ENCODE measurements at places on chromosomes 11 and 22. TPM values are rescaled to one million over a fixed set of nuclear protein-coding genes. Genes with fewer than 3 reads are reported as not detected.

The EIF4ENIF1 gene
- total RNA-seq = 27.3 TPM

The MICAL2 gene
- total RNA-seq = 268 TPM

The ZFTA gene
- 4.5 TPM for total RNA-seq

DNA sequence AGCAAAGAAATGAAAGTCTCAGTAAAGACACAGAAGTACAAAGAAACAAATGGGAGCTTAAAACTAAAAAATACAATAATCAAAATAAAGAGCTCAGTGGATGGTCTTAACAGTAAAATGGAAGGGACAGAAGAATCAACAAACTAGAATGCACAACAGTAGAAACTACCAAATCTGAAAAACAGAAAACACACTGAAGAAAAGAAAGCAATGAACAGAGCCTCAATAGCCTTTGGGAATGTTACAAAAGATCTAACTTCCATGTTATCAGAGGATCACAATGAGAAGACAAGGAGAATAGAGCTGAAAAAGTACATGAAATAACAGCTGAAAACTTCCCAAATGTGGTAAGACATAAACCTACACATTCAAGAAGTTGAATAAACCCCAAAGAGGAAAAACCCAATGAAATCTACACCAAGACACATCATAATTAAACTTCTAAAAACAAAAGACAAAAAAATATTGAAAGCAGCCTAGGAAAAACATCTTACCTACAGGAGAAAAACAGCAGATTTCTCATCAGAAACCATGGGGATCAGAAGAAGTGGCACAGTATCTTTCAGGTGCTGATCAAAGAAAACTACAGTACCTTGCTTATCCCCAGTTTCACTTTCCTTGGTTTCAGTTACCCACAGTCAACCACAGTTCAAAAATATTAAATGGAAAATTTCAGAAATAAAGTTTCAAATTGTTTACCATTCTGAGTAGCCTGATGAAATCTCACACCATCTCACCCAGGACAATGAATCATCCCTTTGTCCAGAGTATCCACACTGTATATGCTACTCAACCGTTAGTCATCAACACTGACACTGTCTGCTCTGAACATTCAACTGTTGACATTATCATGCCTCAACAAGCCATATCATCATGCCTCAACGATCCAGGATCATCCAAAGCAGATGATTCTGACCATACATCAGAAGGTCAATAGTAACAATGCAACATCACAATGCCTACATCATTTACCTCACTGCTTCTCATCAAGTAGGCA lies 22.2 kb downstream of the RRAS2 start:
- no peak for DNase-seq

- no peak for DNase-seq
Observed at GRCh38 chr11:31480930-31481329, 28.5 kb downstream of the IMMP1L start.

GRCh38 chr22:32612834-32613233 lies 138.2 kb downstream of the FBXO7 start:
- no peak for DNase-seq

GRCh38 chr11:65898656-65899355 lies 1.4 kb downstream of the FOSL1 start:
- no peak for DNase-seq

GRCh38 chr11:23859087-23859486 lies 637.8 kb upstream of the LUZP2 start:
- DNase-seq = no peak

DNA sequence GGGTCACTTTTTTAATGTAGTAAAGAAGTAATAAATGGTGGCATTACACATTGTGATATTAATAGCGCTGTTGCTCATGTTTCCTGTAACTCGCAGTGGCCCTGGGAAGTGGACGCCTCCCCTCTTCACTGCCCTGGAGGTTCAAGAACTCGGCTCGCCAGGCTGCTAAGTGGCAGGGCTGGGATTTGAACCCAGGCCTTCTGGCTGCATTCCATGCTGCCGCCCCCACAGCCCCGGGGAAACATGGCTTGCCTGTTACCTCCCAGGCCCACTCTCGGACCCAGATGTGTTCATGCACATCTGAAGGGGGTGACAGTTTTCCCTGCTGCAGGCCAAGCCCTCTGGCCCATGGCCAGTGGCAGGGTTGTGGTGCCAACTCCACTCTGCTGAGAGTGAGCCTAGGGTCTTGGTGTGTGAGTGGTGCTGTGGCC lies 25.0 kb upstream of the MGAT3 start:
- DNase-seq = no peak

DNA sequence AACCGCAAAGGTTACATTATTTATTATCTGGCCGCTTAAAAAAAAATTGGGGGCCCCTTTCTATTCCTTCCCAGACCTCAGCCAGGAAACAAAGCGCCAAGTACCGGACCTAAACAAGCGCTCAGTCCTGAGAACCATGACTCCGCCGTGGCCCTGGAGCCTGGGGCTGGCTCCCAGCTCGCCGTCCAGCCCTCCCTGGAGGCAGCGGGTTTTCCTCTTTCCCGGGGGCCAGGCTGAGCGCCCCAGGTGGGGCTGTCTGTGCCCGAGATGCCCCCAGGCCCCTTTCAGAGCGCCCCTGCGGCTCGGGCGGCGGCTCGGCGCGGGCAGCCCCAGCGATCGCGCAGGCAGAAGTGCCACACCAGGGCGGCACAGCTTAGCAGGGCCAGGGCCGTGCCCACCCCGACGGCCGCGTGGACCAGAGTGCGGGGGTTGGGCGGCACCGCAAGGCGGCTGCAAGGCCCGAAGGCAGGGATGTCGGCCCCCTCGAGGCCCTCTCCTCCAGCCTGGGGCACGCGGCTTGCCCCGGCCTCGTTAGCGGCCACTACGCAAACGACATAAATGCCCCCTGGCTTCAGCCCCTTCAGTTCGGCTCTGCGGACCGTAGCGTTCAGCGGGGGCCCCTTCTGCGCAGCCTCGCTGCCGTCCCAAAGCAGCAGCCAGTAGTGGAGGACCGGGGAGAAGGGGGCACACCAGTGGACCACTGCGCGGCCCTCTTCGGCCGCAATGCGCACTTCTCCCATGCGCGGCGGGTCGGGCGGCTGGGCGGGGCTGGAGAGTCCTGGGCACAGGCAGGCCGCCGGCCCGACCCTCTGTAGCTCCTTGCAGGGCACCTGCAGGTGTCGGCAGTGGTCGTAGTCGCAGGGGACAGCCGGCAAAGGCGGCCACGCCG lies 1.6 kb downstream of the LRRN4CL start:
- no peak for DNase-seq

DNA sequence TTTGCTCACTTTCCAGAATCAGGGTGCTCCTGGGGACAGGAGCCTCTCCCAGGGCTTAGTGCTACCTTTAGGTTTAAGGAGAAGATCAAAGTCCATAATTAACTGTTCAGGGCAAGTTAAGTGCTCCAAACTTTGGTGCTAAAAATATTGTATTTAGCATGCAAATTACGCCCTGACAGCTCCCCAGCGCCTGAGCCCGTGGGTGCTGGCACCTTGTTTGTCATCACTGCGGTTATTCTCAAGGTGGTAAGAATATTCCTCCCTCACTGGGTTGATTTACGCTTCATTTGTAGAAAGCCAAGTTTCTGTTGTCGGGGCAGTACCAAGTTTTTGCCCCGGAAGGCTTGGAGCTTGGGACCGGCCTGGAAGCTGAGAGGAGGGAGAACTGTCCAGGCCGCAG lies 21.3 kb downstream of the ANKK1 start:
- DNase-seq = no peak

GRCh38 chr11:96464700-96465307 lies 75.0 kb downstream of the JRKL start:
- no peak for DNase-seq

- DNase-seq = no peak
Observed at GRCh38 chr11:50037251-50037650, 4.6 kb downstream of the OR4C45 start.

DNA sequence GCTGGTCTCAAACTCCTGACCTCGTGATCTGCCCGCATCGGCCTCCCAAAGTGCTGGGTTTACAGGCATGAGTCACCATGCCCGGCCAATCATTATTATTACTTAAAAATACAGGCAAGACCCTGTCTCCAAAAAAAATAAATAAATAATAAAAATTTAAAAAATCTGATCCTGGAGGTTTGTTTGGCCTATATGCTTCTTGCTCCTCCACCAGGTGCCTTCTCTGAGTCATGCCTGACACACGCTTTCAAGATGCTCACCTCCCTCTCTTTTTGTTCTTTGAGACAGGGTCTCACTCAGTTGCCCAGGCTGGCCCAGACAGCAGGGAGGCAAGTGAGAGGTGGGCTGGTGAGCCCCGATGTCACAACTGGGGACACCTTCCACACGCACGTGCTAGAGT lies 13.5 kb downstream of the ZC3H7B start:
- DNase-seq = no peak

GRCh38 chr11:120248551-120249278 lies 8.8 kb downstream of the POU2F3 start:
- DNase-seq = no peak
